Ascending aorta (tissue), 2 donors: ENCODE measurements at places on chromosomes 2 and 18.

DNA sequence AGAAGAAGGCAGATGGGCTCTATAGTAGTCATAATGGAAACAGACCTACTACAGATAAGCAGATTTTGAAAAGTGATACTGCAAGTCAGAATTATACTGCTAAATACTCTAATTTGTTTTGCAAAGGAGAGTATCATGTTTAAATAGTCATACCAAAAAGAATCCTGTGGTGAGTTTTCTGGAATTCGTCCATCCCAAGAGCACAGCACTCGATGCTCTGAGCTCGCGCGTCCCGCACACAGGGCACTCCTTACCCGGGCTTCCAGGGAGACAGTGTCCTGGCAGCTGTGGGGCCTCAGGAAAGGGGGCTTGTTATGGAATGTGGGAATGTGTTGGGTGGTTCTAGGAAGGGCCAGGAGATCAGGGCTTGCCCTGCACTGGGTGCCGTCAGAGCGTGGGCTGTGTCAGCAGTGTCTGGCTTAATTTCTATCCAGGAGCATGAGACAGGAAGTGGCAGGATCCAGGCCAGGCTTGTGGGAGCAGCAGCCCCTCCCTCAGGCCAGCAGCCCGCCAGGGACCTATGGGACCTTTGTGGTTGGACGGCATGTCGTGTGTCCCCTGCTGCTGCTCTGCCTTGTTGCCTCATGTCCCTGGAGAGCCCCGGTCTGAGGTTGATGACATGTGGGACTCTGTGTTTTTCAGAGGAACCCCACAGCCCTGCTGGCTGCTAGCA lies 193.2 kb upstream of the TPO start:
- no peak for DNase-seq

GRCh38 chr2:1617425-1618021 lies 126.8 kb downstream of the PXDN start:
- DNase-seq = no peak

- DNase-seq = no peak
Measured at GRCh38 chr2:176079831-176080539, 3.8 kb downstream of the EVX2 start.

GRCh38 chr18:32598144-32598543 lies 127.5 kb upstream of the GAREM1 start:
- DNase-seq = no peak

DNA sequence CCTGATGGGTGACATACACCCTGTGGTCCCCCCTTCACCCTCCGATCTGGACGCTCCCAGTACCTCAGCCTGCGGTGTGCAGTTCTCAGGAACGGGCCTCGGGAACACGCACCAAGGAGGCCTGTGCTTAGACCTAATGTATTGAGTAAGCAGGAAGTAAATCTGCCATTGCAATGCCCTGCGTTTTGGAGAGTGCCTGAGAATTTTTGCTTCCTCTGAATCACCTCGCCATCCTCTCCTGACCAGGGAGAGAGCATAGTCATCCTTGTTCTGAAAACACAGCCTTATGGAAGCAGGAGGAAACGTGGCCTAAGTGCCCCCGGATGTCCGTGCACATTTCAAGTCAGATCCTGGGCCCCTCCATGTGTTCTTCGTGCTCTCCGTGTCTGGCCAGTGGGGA lies 272.2 kb downstream of the NDUFA10 start:
- DNase-seq = no peak

DNA sequence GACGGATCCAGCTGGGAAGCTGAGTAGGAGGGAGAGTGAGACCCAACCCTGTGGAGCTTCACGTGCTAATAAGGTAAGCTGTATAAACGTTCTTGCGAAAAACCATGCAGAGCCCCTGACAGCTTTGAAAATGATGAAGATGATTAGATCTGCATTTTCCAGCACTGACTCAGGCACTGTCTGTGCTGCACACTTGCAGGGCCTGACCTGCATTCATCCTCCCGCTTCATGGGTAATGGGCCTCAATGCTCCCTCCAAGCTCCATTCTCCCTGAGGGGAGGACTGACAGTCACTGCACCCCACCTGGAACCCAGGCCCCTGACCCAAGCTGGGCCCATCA lies 205.4 kb downstream of the TMEM163 start:
- no peak for DNase-seq

DNA sequence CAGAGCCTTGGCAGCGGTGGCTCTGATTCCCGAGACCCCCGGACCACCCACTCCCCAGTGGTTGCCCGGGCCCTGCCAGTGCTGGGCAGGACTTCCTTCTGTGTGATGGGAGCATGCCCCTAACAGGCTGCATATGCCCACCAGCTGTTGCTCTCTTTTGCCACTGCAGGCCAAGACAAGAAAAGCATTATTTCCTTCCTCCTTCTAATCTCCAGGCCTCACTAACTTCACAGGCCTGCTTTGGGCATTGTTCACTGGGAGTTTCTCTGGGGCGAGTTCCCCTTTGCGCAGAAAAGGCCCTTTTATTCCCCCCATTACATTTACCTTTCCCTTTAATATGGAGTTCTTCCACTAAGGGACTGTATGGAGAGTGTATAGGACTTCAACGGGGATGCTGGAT lies 249.1 kb upstream of the SIX2 start:
- DNase-seq = no peak

GRCh38 chr2:27381577-27382181 lies 1.1 kb upstream of the ZNF513 start:
- no peak for DNase-seq

GRCh38 chr2:11123001-11123809 lies 32.1 kb upstream of the SLC66A3 start:
- no peak for DNase-seq

- DNase-seq = no peak
Measured at GRCh38 chr18:60060026-60060425, 160.2 kb downstream of the PMAIP1 start.

DNA sequence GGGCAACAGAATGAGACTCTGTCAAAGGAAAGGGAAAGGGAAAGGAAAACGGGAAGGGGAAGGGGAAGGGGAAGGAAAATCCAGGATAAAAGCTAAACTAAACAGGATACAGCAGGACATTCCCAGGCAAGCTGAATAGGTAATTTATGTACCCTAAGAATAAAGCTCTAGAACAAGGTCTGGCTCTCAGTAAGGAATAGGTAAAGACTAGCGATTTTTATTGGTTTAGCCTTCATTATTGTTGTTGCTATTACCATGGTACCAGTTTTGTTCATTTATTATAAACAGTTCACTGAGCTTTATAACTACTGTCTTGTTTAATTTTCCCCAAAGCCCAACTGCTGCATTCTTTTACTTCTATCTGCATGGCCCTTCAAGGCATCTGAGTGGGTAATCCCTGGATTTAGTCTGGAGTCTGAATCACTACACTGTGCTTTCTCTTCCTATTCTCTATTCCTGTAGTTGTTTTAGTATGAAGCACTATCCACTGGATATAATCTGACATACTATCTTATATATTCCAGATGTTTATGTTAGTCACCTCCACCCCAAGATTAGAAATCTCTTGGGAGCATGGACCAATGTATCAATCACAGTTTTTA lies 127.1 kb upstream of the TANK start:
- no peak for DNase-seq

- DNase-seq = peak; percentile 76
Measured at GRCh38 chr18:33577685-33578517, at the start of gene ASXL3. Gene ASXL3, plus strand, starts transcription at chr18:33578219. Its CDS starts 413 bp downstream, at chr18:33578632.

- peak; percentile 35 for DNase-seq
Measured at GRCh38 chr2:234981197-234982095, 29.6 kb downstream of the SH3BP4 start.

GRCh38 chr2:241083091-241083415 lies 19.0 kb downstream of the MTERF4 start:
- DNase-seq = no peak

- no peak for DNase-seq
Measured at GRCh38 chr18:76805221-76805620, 17.1 kb upstream of the ZNF236 start.

- no peak for DNase-seq
Measured at GRCh38 chr2:107738266-107738665, 88.4 kb upstream of the RGPD4 start.

DNA sequence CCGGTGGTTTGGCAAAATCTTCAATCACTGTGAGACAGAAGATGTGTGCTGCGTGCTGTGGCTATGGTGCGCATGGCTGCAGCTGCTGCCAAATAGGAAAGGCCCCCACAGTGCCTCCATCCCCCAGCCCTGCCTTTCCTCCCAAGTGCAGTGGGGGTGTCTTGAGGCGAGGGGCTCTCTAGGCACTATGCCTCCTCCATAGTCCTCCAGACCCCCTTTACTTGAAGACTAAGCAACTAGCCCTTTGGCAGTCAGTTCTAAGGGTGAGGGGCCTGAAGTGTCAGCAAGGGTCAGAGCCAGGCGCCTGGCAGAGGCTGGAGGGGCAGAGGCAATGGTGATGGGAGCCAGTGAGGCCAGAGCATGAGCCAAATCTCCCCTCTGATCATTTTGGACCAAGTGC lies 13.6 kb upstream of the TMEM185B start:
- peak; percentile 25 for DNase-seq

- DNase-seq = no peak
Measured at GRCh38 chr2:36616947-36617346, 19.0 kb upstream of the FEZ2 start.

DNA sequence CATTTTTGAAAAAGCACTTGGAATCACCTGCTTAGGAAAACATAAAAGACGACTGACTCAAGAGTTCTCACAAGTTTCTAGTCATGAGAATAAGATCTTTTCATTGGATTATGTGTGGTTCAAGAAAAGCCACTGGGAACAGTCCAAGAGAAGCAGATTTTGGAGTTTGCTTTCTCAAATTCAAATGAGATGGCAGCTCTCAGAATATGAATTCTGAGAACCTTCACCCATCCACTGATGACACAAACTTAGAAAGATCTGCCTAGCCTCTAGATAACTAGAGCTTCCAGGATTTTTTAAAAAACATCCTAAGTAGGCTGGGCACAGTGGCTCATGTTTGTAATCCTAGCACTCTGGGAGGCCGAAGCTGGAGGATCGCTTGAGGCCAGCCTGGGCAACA lies 26.8 kb downstream of the MEX3C start:
- DNase-seq = no peak

DNA sequence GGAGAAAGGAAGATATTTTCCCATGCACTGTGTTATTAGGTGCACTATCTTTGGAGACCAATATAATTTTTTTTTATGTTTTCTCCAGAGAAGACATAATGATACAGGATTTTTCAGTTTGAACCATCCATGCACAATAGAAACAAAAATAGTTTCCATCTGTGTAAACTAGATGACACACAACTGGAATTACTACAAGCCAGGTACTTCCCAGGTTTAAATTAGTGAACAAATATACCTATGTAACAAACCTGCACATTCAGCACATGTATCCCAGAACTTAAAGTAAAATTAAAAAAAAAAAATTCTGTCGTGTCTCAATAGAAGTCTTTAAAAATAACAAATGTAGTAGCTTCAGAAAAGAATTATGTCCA lies 1616.8 kb upstream of the ACVR2A start:
- DNase-seq = no peak

- no peak for DNase-seq
Measured at GRCh38 chr2:151841047-151841424, 12.8 kb upstream of the ARL5A start.

- DNase-seq = no peak
Measured at GRCh38 chr2:221883976-221884375, 311.9 kb upstream of the EPHA4 start.

- DNase-seq = no peak
Measured at GRCh38 chr18:36078751-36079529, 11.6 kb upstream of the RPRD1A start.

GRCh38 chr18:23971097-23971440 lies 43.5 kb upstream of the TTC39C start:
- DNase-seq = no peak
